ENCODE measurements at places on chromosomes 6 and 20. TPM values are rescaled to one million over a fixed set of nuclear protein-coding genes. Genes with fewer than 3 reads are reported as not detected.
A peak's percentile ranks its signal among the peaks of the same experiment; 100 is the strongest.

DNA sequence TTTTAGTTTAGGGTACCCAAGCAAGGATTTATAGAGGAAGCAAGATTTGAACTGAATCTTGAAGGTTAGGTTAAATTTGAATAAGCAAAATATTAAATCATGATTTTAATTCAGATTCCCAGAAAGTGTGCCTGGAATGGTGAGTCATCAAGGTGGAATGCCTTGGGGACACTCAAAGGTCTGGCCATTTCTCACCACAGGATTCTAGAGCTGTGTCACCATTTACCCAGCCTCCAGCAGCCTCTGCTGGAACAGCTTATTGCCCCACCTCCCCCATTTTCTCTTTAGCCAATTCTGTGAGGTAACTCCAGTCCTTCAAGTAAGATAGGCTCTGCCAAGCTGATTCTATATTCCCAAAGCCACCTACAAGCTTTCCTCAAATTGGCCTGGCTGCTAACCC is 181.4 kb downstream of the SIM1 start:
- DNase-seq: no peak

GRCh38 chr6:17712576-17712975 is 5.9 kb upstream of the NUP153 start:
- DNase-seq: no peak

DNA sequence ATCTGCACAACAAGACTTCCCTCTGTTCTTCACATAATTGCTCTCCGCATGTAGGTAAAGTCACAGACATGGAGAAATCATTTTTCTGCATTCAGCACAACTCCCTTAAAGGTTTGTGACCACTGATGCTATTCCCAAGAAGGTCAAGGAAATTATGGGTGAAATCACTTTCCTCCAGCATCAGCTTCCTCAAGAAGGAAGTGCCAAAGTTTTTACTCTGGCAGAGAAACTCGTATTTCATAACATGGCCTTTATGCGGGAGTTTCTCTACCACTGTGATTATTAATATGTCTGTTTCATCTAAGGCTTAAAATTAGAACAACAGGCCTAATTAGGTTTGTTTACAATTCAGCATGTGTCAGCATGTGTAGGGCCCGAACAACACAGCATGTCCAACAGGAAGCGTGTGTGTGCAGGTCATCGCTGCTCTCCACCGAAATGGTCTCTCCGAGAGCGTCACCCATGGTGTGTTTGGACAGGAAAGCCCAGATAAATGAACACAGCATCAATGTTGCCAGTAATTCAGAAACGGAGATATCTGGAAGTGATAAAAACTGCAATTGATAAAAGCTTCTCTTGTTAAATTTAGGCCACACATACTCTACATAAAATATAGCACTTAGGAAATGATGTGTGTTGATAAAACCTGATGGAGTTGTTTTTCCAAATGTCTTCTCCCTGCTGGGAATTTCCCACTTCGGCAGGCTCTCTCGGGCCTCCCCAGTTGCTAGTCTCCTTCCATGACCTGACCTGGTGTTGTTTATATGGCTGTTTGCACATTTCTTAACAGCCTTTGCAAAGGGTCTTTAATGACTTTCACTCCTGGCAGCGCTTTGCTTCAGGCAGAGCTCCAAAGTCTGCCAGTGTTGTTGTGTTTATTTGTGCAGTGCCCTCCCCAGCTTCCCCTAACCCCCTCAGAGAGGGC is 265.1 kb upstream of the CEP162 start:
- no peak for DNase-seq

DNA sequence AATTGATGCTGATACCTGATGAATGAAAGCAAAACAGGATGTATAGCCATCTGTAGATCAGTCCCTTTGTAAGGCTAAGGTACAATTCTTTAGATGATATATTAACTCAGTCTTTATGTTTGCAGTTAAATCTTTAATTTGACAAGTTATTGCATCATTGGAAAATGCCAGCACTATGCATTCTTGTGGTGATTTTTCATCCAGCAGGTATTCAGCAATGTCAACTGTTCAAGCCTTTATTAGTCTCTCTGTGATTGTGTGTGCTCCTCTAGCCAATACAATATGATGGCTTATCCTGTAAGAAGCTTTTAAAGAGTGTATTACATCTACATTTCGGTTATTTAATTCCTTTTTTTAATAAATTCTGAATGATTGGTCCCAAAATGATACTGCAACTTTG is 34.3 kb downstream of the HLA-DMB start:
- DNase-seq: no peak

- no peak for DNase-seq
Observed at GRCh38 chr20:20454850-20455627, 87.1 kb downstream of the INSM1 start.

- no peak for DNase-seq
Observed at GRCh38 chr20:35055445-35056276, 36.9 kb downstream of the TRPC4AP start.

GRCh38 chr20:12394786-12395185 is 477.1 kb downstream of the BTBD3 start:
- no peak for DNase-seq

- no peak for DNase-seq
Observed at GRCh38 chr20:34791289-34792020, 34.0 kb downstream of the NCOA6 start.

- DNase-seq: no peak
Observed at GRCh38 chr6:168596344-168596743, 155.4 kb downstream of the SMOC2 start.

DNA sequence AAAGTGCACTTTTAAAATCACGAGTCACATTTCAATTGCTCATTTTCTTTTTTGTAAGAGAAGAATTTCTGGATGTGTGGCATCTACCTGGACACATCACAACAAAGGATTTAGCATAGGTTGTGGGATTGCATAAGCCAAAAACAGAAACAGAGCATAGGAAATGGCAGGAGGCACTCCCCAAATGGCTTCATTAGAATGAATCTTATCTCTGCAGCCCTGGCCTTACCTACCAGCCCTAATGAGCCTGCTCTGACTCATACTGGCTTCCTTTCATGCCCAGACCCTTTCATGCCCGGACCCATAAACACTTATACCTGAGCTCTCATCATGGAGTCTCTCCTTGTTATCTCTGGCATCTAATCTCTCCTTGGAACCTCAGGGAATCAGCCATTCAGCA is 23.9 kb upstream of the SPTLC3 start:
- DNase-seq: no peak

DNA sequence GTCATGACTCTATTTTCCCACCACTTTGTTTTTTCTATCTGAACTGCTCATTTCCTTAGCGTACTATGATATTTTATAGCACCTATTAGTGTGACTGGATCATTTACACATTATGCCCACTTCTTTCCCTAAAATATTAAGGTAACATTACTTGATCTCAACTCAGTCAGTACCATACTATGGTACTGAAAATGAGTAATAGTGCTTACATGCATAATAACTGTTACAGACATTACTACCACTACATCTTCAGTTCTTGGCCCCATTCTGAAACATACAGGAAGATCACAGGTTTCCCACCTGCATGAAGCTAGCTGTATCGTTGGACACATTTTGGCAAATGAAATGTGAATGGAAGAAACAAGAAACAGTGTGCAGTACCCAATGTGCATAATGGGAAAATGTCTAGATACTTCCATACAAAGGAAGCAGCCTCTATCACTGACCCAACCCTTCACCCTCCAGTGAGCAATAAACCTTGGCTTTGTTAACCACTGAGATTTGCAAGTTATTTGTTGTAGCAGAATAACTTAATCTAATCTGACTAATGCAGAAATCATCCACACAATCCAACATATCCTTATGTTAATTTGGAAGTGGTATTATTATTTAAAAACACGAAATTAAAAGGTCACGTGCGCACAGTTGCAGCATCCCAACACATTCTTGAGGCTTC is 108.6 kb upstream of the DOK5 start:
- no peak for DNase-seq

DNA sequence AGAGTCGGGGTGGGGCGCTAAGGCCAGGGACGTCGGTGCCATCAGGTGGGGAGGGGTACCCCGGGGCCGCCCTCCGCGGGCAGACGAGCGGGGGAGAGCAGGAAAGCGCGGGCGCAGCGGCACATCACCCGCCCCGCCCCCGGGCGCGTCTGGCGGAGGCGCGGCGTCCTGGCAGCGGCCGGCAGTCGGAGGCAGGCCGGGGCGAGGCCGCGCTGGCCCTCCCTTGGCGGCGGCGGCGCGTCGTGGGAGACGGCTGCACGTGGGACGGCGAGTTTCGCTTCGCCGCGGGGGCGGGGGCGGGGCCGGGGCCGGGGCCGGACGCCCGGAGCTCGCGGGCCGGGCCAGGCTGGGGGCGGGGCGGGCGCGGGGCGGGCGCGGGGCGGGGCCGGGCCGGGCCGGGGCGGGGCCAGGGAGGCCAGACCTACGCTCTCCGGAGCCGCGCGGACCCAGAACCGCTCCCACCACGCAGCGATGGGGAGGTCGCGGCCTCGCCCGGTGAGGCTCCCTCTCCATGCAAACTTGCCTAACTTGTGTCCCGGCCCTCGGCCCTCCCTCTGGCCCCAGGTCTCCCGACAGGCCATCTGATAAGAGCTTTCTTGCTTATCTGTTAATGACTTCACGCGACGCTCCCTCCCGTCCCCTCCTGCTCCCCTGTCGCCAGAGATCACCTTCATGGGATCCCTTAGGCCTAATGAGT is 12.5 kb downstream of the ITPR3 start:
- peak; percentile 76 for DNase-seq

DNA sequence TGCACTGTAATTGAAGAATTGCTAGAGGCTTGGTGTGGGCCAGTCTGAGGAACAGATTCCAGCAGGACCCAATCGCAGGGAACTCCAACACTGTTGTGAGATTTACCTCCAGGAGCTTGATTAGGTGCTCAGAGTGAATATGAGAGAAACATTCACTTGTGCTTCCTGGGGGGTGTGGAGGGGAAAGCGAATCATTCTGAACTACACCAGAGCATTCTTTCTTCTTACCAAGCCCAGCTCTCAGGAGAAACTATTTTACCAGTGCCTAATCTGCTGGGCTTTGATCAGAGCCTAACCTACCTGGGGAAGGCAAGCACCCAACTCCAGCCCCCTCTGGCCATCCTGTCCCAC is 7.4 kb upstream of the SIRPB1 start:
- DNase-seq: no peak

DNA sequence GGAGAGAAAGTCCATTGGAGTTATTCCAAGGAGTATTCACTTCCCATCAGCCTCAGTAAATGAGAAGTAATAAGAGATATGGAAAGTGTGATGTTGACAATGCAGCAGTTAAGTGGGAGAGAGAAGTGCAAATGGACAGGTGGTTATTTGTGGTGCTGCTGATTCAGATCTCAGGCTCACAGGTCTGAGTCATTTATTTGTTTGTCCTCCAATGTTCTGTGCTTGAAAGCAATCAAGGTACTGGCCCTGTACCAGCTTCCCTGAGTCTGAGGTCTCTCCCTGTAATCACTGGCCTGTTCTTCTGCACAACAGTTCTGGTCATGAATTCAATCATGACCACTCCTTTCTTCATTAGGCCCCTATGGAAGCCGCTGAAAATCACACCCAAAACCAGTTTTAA is 827.7 kb downstream of the MAFB start:
- no peak for DNase-seq

GRCh38 chr6:148999929-149000468 is 253.2 kb downstream of the UST start:
- peak; percentile 66 for DNase-seq

DNA sequence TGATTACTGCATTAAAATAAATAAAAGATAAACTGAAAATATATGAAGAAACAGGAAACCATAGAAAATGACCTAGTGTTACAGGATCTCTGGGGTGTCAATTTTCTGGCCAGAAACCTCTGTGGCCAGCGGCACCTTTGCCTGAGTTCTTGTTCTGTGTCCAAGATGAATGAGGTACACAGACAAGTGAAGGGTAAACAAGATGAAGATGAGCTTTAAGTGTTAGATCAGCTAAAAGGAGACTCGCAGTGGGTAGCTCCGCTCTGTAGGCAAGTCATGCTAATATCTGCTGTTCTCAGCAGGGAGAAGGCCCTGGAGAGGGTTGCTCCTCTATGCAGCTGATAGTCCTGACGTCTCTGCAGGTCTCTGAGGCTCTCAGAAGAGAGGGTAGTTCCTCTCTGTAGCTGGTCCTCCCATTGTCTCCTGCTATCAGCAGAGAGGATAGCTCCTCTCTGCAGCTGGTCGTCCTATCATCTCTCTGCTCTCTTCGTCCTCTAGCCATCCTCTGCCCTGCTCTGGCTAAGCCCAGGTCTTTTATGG is 35.9 kb upstream of the TBC1D22B start:
- DNase-seq: no peak

DNA sequence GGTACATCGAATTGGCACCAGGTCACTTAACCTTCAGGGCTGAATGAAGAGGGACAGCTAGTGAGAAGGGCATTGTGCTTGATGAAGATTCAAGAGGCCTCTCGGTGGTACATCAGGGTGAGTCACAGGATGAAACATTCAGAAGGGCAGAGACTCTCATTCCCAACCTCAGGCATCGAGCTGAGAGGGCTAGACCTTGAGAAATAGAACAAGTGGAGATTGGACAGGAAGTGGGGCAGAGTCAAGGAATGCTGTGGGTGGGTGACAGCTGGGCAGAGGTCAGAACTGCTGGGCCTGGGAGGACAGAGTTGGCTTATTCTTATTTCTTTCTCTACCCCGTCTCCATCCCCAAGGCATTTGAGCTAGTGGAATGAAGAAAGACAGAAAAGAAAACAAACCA is 126.0 kb downstream of the SCML4 start:
- DNase-seq: no peak

GRCh38 chr6:40293460-40294185 is 293.5 kb downstream of the LRFN2 start:
- no peak for DNase-seq

- DNase-seq: no peak
Observed at GRCh38 chr6:97304701-97305100, 21.7 kb upstream of the MMS22L start.

DNA sequence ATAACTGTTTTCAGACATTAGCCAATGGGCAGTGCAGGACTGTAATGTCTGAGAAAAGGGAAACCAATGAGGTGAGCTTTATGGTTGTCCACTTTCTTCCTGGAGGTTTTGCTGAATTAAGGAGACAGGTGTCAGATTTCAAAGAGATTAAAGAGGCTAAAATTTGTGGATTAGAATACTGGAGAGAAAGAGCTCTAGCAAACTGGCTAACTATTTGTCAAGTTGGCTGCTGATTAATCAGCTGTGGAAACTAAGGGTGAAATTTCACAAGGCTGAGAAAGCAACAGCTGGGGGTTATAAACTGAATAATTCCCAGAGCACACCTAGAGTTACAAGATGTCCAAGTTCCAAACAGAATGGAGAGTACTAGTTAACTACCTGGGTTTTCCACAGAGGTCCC is 198.9 kb downstream of the TBC1D32 start:
- no peak for DNase-seq

GRCh38 chr6:130211691-130212090 is 11.1 kb downstream of the SAMD3 start:
- DNase-seq: no peak

MCM8 gene
- total RNA-seq: 4.1 TPM

TRIM31 gene
- total RNA-seq: 3.1 TPM

VTA1 gene
- total RNA-seq: 33.3 TPM

Measured in mucosa of gallbladder (tissue), 1 donor.